ENCODE measurements at places on chromosomes 5 and 9.

GRCh38 chr5:153559926-153560325, 69.5 kb downstream of the GRIA1 start:
- no peak for DNase-seq

DNA sequence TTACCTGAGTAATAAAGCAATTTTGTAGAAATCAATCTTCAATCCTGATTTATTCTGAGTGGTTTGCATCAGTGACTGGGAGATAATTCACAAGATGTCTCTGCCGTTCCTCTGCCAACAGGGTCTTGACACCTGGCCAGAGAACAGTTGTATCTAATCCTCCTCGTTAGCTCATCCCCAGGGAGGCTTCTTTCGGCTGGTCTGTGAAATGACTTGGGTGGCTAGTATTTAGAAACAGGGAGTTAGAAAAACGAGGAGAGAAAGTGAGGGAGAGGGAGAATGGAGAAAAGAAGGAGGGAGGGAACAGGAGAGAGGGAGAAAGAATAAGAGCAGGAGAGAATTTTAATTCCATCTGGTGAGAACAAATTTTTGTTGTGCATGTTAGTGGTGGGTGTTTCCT, 600.2 kb upstream of the TLE4 start:
- DNase-seq = no peak

GRCh38 chr5:175596761-175597189, 61.1 kb upstream of the HRH2 start:
- no peak for DNase-seq

DNA sequence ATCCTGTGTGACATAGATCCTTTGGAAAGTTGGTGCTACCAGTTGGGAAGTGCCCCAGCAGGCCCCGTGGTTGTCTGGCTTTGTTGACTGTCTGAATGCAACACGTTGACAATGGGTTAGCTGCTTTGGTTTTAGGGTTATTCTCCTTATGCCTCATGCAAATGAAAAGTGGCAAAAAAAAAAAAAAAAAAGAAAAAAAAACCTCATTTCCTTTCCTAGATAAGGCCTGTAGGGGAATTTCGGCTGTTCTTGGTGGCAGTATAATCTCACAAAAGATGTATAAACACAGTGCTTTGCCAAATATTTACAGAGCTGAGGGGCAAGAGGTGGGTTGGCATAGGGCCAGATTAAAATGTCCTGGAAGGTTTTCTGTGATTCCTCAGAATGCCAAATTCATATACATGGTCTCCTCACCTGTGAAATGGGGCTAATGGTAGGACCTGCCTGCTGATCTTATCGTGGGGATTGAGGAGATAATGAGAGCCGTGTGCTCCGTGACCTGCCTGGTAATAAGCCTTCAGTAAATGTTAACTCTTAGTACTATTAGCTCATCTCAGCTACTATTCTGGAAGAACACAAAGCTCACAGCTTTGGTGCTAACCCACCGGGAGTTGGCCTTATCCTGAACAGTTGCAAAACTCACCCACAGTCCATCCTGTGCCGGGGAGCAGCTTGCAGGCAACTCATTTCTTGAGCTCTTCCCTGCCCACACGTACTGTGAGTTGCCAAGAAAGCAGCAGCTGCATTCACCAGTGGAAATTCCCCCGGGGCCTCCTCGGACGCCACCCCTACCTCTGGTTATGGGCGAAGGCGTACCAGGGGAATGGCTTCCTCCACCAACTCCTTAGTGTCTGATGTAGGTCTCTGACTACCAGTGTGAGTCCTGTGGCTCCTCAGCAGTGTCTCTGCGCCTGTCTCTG, 220.3 kb downstream of the NR3C1 start:
- DNase-seq = no peak

GRCh38 chr9:14158916-14159315, 155.0 kb downstream of the NFIB start:
- no peak for DNase-seq

GRCh38 chr9:108333530-108333983, 522.2 kb downstream of the ACTL7B start:
- no peak for DNase-seq

DNA sequence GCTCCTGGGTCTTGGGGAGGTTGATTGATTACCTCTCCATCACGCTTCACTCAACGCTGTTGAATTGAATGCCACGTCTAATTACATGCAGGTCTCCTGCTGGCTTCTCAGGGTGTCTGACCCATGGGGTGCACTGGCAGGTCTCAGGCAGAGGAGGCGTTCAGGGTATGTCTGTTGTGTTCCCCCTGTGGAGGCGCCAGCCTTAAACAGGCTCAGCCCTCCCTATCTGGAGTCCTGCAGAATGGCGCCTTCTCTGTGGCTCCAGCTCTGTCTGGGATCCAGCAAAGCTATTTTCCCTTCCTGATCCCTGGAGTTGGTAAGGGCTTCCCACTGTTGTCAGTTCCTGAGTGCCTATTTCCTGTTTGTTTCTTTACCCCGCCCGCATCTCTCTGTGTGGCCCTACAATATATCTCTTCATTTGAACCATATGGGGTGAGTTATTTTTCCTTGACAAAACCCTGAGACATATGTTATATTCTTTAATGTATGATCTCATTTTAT, 150.0 kb downstream of the NTRK2 start:
- no peak for DNase-seq

DNA sequence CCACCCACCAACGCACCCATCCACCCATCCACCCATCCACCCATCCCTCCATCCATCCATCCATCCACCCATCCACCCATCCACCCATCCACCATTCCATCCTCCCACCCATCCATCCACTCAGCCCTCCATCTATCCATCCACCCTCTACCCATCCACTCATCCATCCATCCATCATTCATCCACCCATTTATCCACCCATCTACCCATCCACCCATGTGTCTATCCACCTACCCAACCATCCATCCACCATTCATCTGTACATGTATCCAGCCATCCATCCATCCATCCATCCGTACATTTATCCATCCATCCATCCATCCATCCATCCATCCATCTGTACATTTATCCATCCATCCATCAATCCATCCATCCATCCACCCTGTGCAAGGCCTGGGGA, 11.1 kb upstream of the VAV2 start:
- no peak for DNase-seq

GRCh38 chr5:11334404-11334803, 569.8 kb downstream of the CTNND2 start:
- no peak for DNase-seq

DNA sequence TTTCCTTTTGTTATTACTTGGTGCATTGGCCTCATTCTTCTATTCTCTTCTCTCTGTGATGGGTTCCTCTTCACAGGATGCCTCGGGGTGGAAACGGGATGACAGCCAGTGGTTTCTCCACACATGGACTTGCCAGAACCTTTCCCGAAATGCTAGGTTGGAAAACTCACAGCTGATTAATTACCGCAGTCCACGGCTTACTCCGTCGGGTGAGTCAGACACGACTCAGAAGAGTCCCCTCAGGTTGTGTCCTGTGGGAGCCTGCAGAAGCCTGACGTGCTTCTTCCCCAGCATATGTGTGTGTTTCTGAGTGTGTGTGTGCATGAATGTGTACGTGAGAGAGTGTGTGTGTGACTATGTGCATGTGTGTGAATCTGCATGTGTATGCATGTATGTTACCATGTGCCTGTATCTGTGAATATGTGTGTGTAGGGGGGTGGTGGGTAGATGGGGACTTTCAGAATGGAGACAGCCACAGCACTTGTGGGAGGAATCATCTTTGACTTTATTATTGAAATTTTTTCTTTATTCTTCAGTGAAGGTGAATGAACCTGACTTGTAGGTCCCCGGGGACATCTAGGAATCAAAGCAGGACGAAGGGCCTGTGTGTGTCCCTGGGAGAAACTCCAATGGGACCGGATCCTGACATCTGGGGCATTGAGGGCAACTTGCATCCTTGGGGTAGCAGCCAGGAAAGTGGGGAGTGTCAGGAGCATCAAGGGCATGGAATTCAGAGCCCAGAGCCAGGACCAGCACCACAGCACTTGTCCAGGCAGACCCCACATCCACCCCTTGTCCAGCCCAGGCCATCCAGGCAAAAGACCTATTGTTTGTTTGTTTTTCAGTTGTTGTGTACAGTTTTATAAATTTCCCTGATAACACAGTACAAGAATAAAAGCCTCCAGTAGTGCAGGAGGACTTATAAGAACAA, 21.9 kb upstream of the MED10 start:
- no peak for DNase-seq

- no peak for DNase-seq
Measured at GRCh38 chr9:117095081-117095480, 319.8 kb downstream of the ASTN2 start.

DNA sequence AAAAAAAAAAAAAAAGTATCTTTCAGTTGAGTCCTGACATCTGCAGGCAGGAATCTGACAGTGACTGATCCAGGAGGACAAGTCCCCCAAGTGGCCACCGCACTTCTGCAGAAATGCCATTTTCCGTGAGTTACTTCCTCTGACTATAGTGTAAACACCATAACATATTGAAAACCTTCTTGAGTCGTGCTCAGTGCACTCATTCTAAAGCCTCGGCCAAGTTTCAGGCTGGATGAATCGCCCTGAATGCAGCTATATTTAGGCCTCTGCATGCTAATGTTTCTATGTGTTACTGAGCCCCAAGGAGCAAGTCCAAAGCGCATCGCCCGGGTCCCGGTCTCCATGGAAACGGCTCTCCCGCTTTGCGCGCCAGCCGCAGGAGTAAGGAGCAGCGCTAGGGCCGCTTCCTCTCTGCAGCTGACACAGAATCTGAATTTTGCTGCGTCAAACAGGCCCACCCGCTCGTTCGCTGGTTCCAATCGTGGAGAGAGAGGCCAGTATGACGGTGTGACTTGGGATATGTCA, 335.4 kb downstream of the MSX2 start:
- DNase-seq = no peak

- no peak for DNase-seq
Measured at GRCh38 chr5:10538103-10538788, 25.6 kb upstream of the ANKRD33B start.

GRCh38 chr5:10447041-10447440, 5.4 kb downstream of the ROPN1L start:
- DNase-seq = no peak

DNA sequence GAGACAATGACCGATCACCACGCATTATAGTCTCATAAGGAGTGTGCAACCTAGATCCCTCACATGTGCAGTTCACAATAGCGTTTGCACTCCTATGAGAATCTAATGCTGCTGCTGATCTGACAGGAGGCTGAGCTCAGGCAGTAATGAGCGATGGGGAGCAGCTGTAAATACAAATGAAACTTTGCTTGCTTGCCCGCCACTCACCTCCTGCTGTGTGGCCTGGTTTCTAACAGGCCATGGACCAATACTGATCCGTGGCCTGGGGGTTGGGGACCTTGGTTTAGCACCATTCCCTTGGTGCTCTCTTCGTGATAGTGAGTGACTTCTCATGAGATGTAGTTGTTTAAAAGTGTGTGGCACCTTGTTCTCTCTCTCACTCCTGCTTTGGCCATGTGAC, 50.2 kb downstream of the PRLR start:
- no peak for DNase-seq

DNA sequence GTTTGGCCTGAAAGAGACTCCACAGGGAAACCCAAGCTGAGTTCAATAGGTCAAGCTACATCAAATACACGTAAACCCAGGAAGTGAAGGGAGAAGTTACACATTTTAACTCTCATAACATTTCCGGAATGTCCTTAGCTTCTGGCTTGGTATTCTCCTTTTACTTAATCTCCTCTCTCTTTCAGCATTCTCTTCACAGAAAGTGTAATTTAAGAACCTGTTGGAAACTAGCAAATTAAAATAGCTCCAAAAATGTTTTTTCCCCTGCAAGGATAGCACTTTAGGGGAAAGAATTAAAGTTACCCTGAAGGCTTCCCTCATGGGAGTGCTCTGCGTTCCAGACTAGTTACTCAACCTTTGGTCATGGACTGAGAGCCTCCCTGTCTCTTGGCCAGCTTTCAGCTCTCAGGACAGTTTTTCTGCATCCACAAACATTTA, 292.7 kb upstream of the TARS1 start:
- peak; percentile 82 for DNase-seq

- DNase-seq = no peak
Measured at GRCh38 chr9:96177005-96177718, 124.8 kb downstream of the HSD17B3 start.

- no peak for DNase-seq
Measured at GRCh38 chr5:139641116-139642080, 6.8 kb upstream of the CXXC5 start.

DNA sequence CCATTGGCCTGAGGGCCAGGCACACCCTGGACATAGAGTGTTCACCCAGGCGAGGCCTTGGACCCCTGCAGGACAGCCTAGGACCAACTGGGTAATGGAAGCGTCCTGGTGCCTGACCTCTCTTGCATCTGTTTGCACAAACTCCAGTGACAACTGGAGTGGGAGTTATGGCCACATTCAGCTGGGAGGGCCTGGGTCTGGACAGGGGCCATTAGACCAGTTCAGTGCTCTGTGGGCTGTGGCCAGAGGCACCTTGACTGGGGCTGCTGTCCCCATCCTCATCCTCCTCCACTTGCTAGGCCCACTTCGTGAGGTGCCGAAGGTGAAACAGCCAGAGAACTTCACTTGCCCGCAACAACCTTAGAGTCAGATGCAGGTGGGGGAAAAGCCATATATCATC, 372.7 kb upstream of the IRX1 start:
- no peak for DNase-seq

DNA sequence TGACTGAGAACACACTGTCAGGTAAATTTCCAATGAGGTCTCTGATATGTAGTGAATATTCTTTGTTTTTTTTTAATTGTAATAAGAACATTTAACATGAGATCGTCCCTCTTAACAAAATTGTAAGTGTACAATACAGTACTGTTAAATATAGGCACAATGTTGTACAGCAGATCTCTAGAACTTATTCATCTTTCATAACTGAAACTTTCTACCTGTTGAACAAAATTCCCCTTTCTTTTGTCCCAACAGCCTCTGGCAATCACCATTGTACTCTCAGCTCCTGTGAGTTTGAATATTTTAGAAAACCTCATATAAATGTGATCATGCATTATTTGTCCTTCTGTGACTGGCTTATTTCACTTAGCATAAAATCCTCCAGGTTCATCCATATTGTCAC, 10.6 kb upstream of the PRLR start:
- no peak for DNase-seq

DNA sequence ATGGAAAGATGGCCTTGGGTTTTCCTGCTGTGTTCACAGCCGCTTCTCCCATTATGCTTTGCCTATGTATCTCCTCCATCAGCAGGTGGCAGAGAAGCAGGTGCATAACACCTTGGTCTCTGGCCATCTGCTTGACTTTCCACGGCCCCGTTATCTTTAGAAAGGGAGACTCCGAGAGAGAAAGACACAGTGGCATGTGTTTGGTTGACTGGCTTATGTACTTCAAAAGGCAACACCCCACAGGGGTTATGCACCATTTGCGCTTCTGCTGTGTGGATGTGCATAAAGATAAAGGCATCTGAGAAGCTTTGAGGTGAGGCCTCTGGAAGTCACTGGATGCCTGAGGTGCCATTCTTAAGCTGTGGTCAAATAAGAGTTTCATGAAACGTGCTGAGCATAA, 138.4 kb downstream of the EGFLAM start:
- DNase-seq = no peak

All from kidney glomerular epithelial cell (primary cell).